Lung microvascular endothelial cell (primary cell): ENCODE measurements at places on chromosomes 12 and 14. TPM values are rescaled to one million over a fixed set of nuclear protein-coding genes. Genes with fewer than 3 reads are reported as not detected.

DNA sequence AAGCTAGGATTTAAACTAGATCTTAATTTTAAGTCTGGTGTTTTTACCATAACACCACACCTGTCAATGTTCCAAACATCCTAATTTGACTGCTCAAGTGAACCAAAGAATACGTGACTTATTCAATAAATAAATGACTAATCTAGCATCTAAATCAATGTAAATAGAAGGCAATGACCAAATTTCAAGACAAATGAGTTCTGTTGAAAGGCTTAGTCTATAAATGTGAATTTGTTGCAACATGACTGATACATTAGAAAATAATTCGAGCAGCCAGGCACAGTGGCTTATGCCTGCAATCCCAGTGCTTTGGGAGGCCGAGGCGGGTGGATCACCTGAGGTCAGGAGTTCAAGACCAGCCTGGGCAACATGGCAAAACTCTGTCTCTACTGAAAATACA, 15.1 kb downstream of the ZFC3H1 start:
- no peak for DNase-seq

DNA sequence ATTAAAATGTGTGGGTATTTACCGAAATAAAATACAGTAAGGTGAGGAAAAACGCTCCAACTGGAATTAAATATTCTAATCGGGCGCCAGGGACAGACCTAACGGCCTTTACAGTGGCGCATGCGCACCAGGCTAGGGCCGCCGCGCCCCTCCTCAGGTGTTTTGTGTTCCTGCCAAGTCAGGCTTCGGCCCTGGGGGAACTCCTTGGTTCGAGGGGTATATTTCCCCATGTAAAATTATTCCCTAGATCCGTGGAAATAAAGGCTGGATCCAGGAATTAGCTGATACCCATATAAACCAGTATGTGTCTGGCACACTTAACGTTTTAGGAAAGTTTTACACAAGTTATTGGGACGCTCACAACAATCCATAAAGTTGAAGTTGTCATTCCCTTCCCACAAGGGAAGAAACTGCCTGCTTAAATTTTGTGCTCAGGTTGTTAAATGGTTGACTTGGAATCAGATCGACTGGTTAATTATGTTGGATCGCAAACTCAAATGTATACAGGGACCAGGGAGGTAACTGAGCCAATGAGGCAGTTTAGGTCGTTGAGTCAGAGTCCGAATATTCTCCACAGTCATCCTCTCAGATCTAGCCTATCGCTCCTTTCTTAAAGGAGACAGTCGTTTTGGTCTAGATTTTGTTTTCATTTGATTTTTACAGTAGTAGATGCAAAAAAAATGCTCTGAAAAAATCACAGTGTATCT, 621 bp upstream of the ANAPC7 start:
- peak; percentile 73 for DNase-seq

DNA sequence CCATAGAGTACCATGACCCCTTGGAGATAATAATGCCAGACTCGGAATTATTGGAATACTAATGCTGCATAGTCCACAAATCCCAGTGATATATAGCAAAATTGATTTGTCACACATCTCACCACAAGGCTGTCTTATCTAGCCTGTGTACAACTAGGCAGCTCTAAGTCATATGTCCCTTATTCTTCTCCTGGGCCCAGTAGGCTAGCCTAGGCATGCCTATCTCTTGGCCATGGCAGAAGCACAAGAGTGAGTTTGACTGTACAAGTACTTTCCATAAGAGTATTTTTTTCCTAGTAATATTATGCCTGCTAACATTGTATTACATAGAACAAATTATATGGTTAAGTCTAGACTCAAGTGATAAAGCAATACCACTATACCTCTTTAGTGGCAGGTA, 1122.1 kb upstream of the SEL1L start:
- no peak for DNase-seq

DNA sequence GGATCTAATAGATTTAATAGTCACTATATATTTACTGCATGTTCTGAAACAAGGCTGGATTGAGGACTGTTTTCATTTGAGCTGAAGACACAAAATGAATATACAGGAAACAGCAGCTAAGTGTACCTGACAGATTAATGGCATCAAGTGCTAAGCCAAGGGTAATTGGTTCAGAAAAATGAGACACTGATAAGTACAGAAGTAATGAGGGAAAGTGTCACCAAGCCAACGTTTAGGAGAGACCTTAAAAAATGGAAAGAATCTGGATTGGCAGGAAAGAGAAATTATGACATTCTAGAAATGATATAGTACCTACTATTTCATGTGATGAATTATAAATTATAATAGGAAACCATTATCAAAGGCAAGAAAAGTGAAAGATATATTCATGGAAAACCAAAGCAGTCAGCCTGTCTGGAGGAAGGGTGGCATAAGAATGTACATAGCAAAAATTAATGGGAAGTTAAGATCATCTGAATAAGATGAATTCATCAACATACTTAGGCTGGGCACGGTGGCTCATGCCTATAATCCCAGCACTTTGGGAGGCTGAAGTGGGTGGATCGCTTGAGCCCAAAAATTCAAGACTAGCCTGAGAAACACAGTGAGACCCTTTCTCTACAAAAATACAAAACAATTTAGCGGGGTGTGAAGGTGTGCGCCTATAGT, 21.0 kb upstream of the DUSP16 start:
- DNase-seq: no peak

DNA sequence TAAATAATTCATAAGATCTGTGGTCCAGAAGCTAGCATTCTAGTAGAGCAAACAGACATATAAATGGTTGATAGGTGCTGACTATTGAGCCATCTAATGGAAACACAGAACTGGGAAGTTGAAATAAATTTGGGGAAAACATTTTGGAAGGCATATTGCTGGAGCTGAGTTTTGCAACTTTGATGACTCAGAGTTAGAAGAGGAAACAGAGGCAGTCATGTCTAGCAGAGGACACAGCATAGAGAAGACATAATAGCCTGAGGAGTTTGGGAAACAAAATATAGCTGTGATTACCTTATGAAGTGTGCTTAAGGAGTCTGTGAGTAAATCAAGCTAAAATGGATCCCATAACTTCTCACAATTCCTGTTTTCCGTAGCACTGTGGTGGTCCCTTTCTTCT, 86.9 kb upstream of the FLRT2 start:
- peak; percentile 13 for DNase-seq

DNA sequence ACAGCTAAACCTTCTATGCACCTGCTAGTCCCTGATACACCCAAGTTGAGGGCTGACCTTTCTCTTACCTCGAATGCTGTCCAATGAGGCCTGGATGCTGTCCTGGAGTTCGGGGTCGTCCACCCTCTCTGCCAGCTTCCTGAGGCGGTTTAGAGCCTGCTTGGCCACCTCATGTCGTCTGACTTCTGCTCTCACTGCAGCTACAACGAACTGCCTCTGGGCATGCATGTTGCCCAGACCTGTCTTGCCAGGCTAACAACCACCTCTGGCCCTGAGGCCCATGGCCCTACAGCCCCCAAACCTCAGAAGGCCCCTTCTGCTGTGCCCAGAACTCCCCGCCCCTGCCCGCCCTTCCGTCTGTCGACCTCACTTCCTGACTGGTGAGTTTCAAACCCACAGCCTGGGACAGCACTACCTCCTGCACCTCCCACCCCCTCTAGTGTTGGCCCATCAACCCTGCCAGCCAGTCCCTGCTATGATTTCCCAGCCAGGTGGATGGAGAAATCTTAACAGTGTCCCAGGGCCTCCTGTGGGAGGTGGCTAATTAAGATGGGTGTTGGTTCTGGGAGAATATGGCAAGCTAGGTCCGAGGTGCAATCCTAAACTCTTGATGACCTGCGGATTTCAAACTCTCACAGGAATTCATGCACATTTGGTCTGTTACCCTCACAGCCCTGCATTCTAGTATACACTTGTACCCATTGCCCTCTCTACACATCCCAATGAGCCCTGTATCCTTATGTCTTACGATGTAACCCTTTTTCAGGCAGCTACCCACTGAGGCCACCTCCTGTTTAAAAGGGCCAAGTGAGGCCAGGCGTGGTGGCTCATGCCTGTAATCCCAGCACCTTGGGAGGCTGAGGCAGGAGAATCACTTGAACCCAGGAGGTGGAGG, 2.7 kb upstream of the TSPAN31 start:
- DNase-seq: no peak

DNA sequence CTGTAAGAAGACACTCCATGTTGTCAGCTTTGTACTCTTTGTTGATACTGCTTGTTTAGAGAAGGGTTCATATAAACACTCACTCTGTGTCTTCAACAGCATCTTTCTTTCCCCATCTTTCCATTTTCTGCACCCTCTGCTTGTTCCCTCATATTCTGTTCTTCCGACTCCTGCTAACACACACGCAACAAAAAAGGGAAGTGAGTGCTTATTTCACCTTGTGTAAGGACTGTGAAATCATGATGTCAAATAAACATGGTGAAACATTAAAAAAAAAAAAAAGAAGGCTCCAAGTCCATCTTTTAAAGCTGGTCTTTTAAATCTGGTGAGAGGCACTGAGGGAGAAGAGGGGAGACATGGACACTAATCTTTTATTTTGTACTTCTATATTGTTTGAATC, 145.4 kb downstream of the RPAP3 start:
- DNase-seq: no peak

DNA sequence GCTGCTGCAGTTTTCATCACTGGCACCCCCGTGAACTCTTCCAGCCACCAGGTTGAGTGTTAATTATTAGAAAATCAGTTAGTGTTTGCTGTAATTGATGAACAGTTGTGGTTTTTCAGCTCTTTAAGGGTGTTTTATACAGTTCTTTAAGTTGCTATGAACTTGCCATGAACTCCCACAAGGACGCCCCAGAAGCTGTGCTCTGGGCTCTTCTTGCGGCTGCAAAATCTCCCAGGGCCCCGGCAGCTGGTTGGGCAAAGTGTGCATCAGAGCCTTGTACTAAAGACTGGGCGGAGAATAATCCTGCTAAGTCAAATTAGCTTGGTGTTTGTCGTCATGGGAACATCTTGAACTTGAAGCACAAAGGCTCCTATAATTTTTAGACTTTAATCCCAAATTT, 82.2 kb downstream of the EML1 start:
- DNase-seq: no peak

Gene HELB
- 1.1 and 1.2 TPM in 2 replicates for total RNA-seq

Gene SERPINA10
- total RNA-seq: not detected in 2 replicates

DNA sequence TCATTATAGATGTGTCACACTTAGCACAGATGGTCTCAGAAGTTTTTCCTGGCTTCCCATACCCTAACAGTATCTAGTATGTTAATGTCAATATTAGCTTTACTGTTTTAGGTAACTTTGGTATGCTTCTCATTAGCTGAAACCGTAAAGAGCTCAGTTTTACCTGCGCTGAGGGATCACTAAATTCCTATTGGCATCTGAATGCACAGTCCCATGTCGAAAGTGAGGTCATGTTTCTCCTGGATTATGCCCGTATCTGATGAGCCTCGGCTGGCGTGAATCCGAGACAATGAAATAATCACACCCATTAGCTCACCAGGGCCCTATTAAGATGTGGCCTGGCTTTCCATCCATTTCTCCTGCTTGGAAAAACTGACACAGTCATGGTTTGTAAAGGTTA, 418.2 kb downstream of the ZFP36L1 start:
- DNase-seq: no peak
